ENCODE measurements at places on chromosomes 13 and 19.

DNA sequence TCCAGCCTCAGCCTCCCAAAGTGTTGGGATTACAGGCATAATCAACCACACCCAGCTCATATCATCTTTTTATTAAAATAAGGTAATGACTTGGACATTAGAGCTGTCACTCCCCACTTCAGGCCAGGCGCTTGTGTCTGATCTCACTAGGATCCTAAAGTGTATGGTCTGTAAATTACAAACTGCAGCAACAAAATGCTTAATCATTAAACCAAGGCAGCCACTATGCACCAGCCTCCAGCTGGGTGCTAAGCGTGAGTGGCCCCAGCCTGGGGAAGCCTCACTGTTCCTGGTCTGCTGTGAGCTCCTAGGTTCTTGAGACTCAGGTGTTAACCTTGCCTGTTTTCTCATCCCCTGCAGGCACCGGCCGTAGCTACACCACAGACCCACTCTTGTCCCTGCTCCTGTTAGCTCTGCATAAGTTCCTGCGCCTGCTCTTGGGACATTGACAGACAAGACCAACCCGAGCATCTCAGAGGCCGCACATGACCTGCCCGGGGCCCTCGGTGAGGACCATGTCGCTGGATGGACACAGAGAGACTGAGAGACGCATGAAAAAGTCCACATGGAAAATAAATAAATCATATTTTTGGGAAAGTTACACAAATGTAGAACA is 37.8 kb downstream of the VSTM2B start:
- no peak for DNase-seq

DNA sequence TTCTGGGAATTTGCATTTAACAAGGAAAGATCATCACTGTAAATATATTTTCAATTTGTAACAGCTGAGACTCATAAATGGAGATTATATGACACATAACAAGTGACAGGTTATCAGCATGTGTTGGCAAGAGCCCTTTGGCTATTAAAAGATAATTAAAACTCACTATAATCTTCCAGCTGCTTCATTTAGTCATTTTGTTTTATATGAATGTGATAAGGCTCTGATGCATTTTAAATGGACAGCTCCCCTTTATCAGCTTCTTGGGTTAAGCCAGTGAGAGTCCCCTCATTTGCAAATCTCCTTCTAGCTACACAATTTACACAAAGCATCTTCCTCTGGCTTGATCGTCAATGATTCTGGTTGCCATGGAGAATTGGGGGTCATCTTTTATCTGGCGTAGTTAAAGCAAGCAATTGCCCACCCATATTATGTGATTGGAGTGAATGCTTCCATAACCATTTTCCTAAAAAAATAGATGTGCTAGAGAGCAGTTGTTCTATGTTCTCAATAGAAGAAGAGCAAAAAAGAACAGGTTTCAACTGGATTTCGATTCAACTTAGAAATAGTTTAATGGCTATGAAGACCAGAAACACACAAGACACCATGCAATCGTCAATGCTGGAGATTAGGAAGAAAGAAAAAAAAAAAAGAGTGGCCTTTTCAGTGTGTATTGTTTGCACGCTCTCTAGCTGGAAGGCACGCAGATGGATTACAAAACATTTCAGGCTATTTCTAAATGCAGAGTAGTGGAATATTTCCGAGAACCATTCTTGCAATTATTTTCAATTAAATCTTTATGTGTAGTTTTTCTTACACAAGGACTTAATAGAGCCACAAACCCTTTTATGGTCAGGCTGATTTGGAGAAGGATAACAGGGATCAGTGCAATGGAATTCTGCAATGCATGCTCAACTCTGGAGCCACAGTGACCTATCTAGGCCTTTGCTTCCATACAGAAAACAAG is 27.4 kb downstream of the STARD13 start:
- DNase-seq: no peak

DNA sequence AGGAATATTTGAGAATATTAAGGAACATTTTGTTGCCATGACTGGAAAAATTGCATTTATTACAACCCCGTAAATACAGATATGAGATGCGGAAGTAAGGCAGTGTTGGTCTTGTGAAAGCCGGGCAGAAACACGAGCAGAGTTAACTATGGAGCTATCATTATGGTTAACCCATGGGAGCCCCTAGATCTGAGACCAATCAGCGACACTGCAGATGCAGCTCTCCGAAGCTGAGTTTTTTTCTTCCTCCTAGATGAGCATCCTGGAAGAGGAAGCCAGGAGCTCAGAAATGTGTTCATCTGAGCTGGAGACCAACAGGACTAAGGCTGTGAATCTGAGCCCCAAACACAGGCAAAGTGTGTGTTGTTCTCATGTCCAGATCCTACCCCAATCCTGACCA is 123.0 kb upstream of the KL start:
- no peak for DNase-seq

DNA sequence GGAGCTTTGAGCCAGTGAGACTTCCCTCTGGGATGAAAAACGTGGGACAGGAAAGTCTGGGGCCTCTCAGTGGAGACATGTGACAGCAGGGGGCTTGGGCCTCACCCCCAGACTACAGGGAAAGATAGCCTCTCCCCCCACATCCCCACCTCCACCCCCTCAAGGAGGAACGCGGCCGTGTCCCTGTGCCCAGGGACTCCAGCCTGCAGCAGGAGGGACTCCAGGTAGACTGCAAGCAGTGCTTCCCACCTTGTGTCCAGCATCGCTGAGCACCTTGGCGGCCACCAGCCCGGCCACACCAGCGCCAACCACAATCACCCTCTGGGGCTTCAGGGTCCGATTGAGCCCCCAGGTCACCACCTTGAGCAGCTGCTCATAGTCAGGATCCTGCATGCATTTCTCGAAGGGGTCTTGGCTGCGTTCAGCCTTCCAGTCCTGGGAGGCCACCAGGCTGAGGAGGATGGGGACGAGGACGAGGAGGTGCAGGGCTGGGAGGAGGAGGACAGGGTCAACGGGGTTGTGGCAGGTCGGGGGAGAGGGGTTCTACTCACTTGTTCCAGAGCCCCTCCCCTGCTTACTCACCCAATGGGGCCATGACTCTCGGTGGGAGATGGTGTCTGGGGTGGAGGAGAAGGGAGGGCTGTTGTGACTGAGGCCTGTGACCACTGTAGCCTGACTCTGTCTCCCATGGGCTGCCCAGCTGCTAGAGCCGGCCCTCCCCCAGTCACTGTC is 955 bp downstream of the IL4I1 start:
- DNase-seq: no peak

- no peak for DNase-seq
Observed at GRCh38 chr13:37366044-37366770, 232.4 kb downstream of the POSTN start.

DNA sequence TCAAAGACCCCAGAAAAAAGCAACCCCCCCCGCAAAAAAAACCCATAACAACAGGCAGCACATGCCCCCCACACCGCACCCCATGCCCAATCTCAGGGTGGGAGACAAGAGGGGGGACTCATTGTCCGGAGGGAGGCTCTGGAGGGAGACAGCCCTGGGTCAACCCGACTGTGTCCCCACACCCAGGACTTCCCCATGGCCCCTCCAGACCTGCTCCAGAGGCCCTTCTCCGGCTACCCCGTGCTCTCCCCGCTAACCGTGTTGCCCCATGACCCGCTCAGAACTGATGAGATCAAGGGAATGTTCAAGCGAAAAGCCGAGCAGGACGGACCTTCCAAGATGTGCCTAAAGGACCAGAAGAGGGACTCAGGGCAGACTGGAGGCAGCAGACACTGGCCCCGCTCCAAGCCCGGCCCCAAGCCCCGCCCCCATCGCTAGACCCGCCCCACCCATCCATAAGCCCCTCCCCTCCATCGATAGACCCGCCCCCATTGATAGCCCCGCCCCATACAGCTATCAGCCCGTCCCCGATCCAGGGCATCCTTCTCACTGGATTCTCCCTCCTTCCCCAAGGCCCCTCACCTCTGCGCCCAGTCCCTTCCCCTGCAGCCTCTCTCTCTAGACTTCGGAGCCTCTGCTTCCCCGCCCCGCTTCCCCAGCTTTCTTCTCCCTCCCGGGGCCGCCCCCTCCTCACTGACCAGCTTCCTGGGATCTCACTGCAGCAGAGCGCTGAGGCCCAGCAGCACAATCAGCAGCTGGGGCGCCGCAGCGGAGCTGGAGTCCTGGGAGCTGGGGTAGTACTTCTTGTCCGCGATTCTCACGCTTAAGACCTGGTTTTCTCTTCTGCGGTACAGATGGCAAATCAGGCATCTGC is 2.2 kb downstream of the BST2 start:
- peak; percentile 50 for DNase-seq

GRCh38 chr13:27772651-27773425 is 19.4 kb upstream of the GSX1 start:
- DNase-seq: no peak

DNA sequence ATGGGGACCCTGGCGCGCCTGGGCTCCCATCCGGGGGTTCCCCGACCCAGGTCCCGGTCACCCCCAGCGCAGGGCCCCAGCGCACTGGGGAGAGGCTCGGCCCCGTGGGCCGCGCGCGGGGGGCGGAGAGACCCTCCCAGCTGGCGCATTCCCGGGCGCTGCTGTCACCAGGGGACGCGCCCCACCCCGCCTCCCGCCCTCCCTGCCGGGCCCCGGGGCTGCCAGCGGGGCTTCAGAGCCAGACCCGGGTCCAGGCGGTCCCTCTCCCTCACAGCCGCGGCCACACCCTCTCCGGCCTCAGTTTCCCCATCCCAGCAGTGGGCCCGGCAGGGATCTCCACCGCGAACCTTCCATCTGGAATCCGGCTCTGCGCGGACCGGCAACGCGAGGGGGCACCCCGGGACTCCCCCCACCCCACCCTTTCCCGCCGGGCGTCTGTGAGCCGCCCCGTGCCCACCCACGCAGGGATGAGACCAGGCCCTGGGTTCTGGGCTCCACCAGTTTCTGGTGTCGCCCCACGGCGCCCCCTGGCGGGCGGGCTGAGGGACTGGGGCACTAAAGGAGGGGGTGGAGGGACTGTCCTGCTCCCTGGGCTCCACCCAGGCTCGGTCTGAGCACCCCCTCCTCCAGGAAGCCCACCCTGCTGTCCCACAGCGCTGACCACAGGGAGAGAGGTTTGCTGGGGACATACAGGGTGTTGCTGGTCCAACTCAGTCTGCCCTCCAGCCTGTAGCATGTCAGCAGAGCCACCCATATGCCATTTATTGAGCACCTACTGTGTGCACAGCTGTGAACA is 878 bp upstream of the ADAMTSL5 start:
- peak; percentile 79 for DNase-seq

- no peak for DNase-seq
Observed at GRCh38 chr19:15313649-15314279, 18.6 kb downstream of the BRD4 start.

DNA sequence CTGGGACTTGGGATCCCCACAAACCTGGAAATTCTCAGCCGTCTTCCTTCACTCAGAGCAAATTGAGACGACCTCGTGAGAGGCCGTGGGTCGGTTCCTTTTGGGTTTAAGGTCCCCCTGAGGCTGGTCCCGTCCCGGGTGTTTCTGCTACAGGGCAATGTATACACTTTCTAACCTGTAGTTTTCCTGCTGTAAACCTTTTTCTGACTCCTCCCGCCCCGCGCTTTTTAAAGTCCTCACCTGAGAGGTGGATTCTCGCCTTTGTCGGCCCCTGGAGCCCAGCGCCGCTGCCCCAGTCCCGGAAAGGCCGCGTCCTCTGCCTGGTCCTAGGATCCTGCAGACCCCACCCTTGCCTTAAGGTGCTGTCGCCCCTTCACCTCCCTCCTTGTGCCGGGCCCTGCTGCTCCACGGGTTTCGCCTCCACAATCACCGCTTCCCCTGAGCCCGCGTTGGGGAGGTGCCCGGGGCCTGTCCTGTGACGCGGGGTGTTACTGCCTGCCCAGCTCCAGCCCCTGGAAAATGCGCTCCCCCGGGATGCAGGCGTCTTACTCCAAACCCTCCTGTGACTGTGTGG is 391 bp downstream of the ZNF761 start:
- peak; percentile 1 for DNase-seq

- DNase-seq: no peak
Observed at GRCh38 chr19:49282184-49282583, 42.8 kb downstream of the SLC6A16 start.

DNA sequence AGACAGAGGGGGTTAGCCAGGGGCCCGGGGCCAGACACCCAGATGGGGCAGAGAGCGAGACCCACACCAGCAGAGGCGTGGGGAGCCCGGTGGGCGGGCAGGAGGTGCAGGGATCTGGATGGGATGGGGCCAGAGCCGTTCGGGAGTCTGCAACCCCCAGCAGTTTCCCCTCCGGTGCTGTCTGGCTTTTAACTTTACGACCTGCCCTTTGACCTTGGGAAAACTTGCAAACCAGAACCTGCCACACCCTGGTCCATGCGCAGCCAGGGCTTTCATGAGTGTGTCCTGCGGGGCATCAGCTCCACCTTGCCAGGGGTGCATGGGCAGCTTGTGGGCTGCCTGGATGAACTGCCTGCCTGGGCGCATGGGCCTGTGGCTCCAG is 9.8 kb downstream of the JOSD2 start:
- DNase-seq: no peak

GRCh38 chr13:35211949-35212348 is 264.5 kb downstream of the MAB21L1 start:
- no peak for DNase-seq

DNA sequence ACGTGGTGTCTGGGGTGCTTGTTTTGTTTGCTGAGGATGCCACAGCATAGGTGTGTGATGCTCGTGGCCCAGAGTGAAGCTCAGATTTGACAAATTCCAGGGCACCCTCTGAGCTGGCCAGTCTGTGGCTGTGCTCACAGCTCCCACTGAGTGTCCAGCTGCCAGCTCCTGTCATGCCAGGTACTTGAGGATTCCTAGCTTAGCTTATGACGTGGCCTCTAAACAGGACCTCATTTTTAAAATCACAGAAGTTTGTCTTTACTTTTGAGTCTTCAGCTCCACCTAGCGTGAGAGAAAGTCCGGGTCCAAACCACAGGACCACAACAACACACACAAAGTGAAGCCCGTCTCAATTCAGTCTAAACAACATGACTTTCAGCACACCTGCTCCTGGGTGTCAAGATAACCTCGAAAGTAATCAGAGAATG is 117.3 kb downstream of the RAB20 start:
- no peak for DNase-seq

GRCh38 chr19:2080336-2080988 is 15.7 kb downstream of the MOB3A start:
- no peak for DNase-seq

DNA sequence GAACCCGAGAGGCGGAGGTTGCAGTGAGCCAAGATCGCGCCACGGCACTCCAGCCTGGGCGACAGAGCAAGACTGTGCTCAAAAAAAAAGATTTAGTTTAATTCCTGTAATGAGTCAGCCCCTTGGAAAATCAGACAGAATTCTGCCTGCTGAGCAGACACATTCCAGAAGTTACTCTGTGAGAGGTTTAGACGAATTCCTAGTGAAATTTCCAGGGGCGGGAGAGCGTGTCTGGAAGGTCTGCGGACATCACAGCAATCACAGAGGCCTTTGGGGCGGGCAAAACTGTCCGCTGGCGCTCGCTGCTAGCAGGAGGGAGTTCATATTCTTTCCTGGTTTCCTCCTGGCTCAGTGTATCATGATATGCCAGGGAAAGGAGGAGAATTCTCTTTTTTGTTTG is 17.5 kb downstream of the MISP start:
- DNase-seq: no peak

GRCh38 chr13:43285933-43286597 is 262.7 kb downstream of the DNAJC15 start:
- DNase-seq: no peak

- no peak for DNase-seq
Observed at GRCh38 chr13:43865892-43866291, 13.6 kb downstream of the CCDC122 start.

Measured in activated CD4-positive, alpha-beta T cell treated with anti-CD3 and anti-CD28 coated beads, Interleukin-2, amount 50 U/mL, for 16 hours (primary cell).